ENCODE measurements at places on chromosomes 7 and 10. TPM values are rescaled to one million over a fixed set of nuclear protein-coding genes. Genes with fewer than 3 reads are reported as not detected.

DNA sequence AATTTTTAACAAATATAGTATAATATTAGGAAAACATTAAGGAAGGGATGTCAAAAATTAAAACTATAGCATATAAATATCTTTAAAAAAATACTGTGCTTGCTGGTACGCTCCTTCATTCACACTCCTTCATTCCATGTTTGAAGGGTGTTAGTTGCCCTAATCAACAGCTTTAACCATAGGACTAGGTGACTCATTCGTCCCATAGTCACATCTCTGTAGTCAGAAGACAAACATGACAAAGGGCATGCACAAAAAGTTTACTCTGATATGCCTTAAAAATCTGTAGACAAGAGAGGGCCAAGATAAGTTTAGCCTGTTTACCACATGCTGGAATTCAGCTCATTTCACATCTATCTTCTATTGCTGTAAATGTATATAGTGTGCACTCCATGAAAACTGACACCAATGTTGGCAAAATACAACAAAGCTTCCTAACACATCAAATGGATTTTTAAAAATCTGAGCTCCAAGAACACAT, 646 bp downstream of the FAM13C start:
- peak; percentile 1 for DNase-seq

DNA sequence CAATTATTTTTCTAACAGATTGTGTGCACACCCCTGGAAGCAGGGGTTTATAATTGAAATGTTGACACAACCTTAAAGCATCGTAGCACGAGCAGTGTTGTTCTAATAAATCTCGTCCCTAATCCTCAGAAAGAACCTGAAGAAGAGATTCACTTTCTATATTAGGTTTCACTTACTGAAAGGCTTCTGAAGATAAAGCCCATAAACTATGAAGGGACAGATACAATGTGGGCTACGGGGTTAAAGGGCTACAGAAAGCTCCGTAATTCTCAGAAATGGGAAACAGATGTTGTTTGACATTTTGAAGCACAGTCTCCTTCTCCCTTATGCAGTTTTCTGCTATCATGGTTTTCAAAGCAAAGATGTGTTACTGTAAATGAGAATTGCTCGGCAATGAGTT, 479.6 kb downstream of the GATA3 start:
- no peak for DNase-seq

RHOBTB1 gene
- 45.6 TPM for total RNA-seq

DNA sequence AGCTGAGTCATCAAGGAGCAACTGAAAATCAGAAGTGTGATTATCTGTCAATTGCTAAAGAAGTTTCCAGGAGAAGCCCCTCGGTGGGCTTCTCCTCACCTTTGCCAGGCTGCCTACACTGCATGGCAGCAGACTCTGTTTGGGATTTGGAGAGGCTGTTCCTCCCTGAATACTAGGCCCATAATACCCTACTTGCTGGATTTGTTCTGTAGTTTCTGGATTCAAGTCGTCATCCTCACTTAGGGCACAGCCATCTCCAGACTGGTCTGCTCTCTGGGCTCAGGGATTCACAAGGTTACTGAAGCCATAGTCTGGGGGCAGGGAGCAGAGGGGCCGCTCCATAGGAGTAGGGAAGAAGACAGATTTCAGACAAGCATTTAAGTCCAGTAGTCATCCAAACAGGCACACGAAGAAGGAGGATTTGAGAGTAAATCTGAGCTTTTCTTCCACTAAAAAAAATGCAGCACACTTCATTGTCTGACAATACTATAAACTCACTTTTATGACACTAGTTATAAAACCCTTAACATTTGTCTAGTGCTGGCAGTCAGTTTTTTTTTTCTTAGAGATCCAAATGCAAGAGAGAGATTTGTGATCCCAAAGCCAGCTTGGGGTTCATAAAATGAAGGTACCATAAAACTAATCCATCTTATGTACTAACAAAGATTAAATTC, 723.3 kb downstream of the GRID1 start:
- DNase-seq, result no peak

GRCh38 chr7:124700655-124701054, 64.9 kb downstream of the GPR37 start:
- no peak for DNase-seq

SLC13A4 gene
- not detected for total RNA-seq

GATAD1 gene
- 17.1 TPM for total RNA-seq

CFAP58 gene
- 0.85 TPM for total RNA-seq

DNA sequence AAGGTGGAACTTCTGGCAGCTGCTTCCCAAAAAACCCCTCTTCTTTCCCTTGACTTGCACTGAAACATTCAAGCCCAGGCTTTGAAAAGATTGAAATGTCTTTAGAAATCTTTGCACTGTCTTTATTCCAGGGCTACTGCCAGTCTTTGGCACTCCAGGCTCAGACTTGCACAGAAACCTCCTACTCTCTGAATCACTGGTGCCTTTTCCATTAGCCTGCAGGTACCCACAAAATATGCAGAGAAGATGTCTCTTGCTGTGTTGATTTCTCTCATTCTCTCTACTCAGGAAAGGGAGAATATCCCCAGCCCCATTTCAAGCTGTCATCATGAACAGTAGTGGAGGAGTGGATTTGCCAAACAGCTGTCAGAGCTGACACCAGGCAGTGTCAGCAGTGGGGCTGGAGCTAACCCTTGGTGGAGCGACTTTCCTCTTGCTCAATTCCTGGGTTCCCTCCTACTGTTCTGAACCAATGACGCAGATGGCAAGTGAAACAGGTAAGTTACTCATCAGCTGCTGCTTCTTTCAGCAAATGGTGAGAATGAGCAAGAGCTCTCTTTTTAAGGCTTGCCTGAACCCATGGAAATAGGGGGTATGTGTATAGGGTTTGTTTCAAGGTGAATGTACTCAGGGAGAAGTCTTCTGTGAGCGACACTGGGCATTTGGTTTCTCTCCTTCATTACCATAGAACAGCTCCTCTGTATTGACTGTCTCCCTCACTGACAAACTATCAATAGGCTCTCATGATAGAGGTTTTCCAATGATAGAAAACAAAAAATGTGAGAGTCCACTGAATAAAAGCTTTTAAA, 362.4 kb downstream of the ADRA2A start:
- no peak for DNase-seq

TMEM176A gene
- total RNA-seq, result not detected

OPN1SW gene
- total RNA-seq, result not detected

GRCh38 chr7:73705551-73705920, 13.9 kb downstream of the STX1A start:
- no peak for DNase-seq

- no peak for DNase-seq
Measured at GRCh38 chr7:100875356-100875751, 451 bp downstream of the SRRT start.

SP4 gene
- total RNA-seq, result 8.4 TPM

DNA sequence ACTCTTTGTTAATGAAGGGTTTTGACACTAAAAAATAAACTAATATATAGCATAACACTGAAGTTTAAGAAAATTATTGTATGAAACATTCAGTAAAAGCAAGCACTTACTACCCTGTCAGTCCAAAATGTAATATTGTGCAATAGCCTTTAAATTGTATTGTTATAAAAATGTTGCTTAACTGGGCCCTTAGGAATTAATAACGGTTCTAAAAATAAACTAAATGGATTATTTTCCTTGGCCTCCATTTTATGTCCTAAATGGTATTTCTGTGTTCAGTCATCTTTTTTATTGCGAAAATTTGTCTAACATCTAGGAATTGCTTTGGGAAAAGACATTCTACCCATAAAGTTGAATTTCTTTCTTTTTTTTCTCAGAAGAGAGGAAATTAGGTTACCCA, 49.0 kb upstream of the ABI1 start:
- DNase-seq, result no peak

- DNase-seq, result no peak
Measured at GRCh38 chr10:7302392-7302906, 108.4 kb downstream of the SFMBT2 start.

DNA sequence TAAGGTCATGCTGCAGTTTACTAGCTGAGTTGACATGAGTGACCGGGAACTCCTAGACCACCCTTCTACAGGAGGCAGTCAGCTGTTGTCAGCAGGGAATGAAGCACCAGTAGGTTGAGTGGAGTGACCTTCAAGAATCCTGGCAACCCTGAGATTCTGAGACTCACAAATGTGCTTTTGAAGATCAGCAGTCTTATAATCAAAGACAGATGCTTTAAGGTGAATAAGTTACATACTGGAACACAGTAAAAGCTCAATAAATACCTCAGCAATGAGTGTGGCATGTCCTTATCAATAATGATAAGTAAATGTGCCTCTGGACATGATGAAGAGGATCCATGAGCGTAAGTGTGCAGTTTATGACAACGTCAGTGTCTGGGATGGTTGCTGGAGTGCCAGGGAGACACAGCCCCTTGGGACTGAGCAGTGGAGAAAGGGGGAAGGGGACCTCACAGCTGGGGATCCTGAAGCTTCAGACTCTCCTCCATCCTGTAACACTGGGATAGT, 11.9 kb upstream of the OR6V1 start:
- no peak for DNase-seq

HOXA1 gene
- total RNA-seq, result 0.68 TPM

GRCh38 chr10:118209215-118209614, 132.9 kb downstream of the FAM204A start:
- DNase-seq, result no peak

GRCh38 chr7:898460-898854, 22.1 kb downstream of the GET4 start:
- no peak for DNase-seq

DNA sequence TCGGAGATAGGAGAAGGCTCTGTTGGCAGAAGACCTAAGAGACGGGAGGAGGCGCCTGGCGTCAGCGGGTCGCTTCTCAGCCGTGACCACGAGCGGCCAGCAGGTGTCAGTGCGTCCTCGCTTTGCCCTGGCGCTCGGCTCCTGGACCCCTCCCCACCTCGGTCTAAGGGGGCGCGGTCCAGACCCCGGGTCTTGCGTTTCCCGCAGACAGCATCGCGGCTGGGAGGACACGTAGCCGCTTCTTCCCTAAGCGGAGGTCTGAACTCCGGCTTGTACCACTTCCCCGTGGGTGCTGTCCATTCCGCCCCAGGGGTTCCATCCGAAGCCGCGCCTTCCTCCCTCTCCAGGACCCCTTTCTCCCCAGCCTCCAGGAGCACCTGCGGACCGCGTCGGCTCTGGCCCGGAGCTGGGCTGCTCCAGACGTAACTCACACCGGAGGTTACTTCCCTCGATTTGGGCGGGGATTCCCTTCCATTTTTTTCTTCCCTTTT, 593 bp upstream of the ADRA2A start:
- peak; percentile 71 for DNase-seq

GRCh38 chr7:5574770-5575269, 151.2 kb upstream of the TNRC18 start:
- peak; percentile 74 for DNase-seq

DNA sequence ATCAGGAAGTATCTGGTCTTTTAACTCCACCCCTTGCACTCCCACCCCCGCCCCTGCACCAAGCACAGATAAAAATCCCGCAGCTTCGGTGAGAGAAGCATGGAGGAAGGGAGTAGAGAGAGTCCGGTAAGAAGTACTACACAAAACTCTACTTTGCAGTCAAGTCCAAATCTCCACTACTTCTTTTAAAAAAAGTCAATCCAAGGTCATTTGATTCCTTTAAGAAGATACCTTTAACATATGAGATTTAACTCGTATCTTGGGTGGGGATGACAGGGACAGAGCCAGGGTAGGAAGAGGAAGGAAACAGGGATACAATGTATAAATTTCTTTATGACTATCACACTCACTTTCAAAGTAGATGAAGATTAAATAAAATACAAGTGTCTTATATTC, 132.1 kb downstream of the NRBF2 start:
- peak; percentile 69 for DNase-seq

- DNase-seq, result peak; percentile 63
Measured at GRCh38 chr10:93313798-93314197, 168.3 kb downstream of the MYOF start.

DNA sequence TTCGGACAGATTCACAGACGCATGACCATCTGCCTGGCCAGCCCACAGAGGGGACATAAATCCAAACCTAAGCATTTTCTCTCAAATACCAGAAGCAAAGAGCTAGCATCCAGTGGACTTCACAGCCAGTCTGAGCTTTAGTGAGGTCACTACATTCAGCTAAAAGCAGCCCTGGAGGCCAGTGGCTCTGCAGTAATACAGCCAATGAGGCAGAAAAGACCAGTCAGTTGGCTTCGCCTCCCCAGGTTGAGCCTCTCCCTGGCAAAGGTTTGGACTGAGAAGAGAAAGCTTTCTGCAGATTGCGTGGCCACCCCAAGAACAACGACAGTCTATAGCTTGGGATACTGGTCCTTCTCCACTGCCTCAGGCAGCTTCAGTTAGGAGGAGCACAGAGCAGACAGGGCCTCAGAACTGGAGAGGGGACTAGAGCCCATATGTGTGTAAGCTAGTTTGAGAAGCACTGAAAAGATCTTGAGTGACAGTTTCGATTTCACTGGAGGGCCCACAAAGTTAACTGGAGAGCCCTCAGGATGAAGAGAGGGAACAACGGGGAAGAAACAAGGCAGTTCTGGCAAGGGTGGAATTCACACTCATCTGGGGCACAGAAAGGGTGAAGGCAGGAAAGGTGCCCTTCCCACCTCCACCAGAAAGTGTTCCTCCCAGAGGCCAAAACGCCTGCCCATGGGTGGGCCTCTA, 3.8 kb downstream of the WDR91 start:
- no peak for DNase-seq

IL2RA gene
- total RNA-seq, result not detected

DNA sequence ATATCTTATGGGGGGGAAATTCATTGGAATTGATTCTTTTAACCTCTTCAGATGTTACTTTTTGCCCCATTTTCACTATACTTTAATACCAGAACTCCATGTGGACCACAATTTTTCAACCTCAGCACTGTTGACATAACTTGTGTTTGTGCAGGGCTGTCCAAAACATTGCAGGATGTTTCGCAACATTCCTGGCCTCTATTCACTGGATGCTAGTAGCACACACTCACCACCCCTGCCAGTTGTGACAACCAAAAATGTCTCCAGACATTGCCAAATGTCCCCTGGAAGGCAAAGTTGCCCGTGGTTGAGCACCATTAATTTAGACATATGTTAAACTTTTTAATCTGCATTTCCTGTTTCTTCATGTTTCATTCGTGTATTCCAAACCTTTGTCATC, 234.7 kb downstream of the GFRA1 start:
- no peak for DNase-seq
